ENCODE measurements at places on chromosomes 1 and 21.

DNA sequence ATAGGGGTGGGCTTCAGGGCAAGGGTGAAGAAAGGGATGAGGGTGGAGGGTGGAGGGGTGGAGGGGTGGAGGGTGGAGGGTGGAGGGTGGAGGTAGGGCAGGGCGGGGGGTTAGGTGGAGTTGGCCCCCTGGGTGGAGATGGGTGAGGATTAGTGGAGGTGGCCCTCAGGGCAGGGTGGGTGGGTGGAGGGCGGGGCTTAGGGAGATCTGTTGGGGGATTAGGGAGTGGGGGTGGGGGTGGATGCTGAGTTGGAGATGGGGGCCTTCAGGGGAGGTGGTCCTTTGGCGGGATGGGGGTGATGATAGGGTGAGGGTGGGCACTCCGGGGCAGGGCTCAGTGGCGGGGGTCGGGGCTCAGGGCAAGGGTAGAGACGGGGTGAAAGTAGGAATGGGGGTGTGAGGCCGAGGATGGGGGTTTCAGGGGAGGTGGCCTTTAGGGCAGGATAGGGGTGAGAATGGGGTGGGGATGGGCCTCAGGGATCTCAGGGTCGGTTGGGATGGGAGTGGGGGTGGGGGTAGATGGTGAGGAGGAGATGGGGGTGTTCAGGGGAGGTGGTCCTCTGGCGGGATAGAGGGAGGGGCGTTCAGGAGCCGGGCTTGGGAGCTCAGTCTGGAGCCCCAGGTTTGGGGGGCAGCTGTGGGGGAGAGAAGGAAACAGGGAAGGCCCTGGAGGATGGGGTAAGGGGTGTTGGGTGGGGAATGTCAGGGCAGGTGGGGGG, 800 bp upstream of the DNMT3L start:
- no peak for DNase-seq

- no peak for DNase-seq
Observed at GRCh38 chr1:33434363-33434750, 3.5 kb upstream of the PHC2 start.

DNA sequence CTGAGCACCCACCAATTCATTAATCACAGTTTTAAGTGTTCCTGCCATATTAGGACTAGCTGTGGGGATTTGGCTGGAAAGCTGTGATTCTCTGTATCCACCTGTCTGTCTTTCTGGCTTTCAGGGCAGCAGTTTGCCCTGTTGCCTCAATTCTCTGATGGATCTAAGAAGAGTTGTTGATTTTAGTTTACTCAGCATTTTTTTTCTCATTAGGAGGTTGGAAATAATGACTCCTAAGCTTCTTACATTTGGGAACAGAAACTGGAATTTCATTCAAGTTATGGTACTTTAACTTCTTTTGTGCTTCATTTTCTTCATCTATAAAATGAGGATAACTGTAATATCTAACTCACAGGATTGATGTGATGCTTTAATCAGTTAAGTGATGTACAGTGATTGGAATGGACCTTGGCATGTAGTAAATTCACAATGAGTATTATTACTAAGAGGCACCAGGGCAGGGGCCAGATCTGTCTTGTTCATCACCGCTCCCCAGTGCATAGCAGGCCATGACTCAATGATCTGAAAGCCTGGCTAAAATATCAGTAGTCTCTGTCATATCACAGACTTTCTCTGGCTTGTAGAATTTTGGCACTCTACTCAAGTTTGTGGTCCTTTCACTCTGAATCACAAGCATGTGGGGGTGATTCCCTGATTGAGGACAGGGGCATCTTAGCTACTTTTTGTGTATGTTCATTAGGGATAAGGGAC, 51.4 kb upstream of the GREM2 start:
- no peak for DNase-seq

DNA sequence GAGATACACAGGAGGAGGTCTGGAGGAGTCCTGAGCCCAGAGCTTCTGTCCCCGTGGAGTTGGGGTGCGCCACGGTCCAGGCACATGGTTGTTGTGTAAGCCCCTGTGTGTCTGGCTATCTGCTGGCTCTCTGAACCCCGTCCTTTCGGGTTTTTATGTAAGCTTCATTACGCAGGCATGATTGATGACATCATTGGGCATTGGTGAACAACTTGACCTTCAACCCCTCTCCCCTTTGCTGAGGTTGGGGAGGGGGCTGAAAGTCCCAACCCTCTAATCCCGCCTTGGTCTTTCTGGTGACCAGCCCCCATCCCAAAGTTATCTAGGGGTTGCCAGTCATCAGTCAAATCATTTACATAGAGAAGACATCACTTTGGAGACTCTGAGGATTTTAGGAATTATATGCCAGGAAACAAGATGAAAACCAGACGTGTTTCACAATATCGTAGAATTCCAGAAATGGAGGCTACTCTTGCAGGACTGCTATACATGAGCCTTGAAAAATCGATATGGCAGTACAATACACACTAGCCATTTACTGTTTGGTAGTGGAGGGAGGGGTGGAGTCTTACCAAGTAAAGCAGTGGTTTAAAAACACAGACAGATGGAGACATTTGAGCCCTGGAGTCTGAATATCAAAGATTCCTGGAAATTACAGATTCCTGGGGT, 69.8 kb upstream of the SCAF4 start:
- no peak for DNase-seq

DNA sequence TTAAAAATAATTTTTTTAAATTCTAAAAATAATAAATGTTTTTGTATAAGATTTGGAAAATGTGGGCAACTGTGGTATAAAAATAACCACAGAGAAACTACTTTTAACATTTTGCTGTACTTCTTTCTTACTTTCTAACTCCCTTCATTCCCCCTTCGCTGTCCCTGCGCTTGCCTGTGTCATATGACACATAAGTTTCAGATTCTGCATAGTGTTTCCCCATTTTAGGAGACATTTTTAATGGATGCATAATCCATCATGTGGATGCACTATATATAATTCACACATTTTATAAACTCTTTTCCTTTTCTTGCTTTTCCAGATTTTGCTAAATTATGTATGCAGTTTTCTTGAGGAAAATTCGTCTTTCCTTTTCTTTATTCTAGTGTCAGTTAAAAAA, 16.3 kb downstream of the ATG4C start:
- no peak for DNase-seq

GRCh38 chr1:43503534-43503933, 27.1 kb upstream of the PTPRF start:
- DNase-seq: no peak

DNA sequence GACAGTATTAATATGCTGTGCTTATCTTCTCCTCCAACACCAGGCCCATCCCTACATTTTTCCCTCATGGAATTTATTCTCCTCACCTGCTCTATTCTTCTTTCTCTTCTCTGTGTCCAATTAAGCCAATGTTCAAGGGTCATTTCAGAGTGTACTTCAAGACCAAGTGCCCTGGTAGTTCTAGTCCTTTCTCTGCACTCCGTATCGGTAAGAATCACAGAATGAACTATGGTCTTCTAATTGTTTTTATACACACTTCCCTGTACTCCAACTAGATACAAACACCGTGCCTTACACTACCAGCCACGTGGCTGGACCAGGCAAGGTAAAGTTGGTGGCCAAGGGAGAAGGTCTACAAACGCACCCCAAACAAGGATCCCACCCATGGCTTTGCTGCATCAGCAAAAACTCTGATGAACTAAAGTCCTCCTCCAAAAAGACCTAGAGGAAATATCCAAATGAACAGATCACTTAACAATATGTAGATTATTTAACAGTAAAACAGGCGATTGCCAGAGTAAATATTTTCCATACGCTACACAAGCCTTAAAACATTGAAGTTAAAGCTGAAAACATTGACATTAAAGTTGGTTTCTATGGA, 40.1 kb upstream of the LPAR3 start:
- no peak for DNase-seq

GRCh38 chr1:17027403-17027802, 15.7 kb upstream of the ATP13A2 start:
- no peak for DNase-seq

DNA sequence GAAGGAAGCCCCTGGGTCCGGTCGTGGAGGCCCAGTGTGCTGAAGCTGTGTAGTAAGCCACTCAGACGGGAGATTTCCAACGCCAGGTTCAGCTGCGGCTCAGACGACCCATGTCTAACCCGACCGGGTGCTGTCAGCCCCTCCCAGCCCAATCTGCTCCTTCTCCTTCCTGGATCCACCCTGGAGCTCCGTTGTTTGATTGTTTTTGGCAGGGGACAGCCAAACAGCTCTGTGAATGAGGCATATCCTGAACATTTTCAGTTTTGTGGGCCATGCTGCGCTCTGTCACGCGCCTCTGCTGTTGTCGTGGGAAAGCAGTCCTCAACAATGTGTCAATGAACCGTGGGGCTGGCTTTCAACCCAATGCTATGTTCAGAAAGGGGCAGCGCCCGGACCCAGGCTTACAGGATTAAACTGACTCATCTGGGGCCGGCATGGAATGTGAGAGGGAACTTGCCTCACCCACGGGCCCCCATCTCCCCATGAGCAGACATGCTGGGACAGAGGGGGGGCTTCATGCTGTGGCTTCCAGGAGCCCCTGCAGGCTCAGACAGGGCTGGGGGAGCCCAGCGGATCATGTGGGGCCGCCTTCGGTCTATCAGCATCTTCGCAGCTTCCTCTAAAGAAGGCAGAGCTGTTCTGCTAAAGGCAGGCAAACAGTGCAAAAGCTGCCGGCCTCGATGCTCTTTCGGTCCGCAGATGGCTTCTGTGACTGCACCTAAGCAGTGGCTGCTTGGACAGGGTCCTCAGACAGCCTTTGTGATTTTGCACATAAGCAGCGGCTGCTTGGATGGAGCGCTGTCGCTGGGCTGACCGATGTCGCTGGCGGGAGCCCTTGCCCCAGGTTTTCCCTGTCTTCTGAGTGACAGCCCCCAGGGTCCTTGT, 101.7 kb downstream of the RIPK4 start:
- no peak for DNase-seq

DNA sequence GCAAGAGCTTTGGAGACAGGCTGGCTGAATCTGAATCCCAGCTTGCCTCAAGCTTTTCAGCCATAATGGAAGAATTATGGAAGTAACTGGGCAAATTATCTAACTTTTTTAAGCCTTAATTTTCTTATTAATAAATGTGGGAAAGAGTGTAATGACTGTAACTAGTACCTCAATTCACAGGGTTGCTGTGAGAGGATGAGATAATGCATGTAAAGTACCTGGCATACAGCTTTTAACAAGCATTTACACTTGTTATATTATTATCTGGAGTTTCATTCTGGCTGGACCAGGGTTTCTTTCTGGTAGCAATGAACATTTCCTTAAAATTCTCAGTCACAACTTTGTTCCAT, 15.9 kb upstream of the TNFSF4 start:
- DNase-seq: no peak

GRCh38 chr1:230758709-230759368, 11.7 kb downstream of the CAPN9 start:
- DNase-seq: no peak

DNA sequence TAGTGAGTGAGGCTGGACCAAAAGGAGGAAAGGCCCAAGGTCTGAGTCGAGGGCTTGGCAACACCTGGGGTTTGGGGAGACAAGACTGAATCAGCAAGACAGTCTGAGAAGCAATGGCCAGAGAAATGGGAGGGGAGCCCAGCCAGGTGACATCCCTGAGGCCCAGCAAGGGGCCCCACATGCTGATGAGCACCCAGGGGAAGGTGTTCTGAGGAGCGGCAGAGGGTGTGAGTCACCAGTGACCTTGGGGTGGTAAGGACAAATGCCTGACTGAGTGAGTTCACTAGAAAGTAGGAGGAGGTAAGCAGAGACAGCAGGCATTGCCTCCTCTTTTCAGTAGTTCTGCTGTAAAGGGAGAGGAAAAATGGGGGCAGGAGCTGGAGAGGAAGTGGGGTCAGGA, 192.4 kb upstream of the GALNT2 start:
- no peak for DNase-seq

GRCh38 chr1:94411237-94411636, 7.0 kb upstream of the ABCD3 start:
- DNase-seq: no peak

GRCh38 chr21:15686506-15686905, 43.3 kb upstream of the USP25 start:
- DNase-seq: no peak

DNA sequence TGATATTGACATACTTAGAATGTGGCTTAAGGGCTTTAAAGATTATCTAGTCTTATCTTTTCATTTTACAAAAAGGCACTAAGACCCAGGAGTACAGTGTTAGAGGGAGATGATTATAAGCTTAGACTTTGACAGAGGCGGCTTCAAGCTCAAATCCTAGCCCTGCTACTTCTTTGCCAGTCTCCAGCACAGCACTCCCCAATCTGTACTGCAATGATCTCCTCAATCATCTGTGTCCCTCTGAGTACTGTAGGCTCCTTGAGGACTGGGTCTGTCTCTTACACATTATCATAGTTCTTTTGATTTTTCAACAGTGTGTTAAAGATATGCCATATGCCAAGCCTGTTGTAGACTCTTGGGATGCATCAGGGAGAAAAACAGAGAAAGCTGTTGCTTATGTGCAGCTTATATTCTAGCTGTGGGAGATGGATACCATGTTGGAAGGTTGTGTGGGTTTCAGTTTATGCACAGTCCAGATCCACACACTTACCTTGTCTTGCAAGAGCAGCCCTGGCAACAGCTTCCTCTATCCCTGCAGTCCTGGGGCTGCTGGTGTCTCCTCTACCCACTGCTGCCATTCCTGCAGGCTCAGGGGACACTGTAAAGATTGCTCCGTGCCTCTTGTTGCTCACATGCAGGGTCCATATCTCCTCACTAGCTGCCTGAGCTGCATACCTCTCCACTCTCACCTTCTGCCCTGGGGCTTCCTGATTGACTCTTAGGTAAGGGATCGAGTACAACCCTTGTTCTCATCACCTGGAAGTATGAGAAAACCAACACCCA, 103.9 kb upstream of the TSPAN2 start:
- DNase-seq: no peak

DNA sequence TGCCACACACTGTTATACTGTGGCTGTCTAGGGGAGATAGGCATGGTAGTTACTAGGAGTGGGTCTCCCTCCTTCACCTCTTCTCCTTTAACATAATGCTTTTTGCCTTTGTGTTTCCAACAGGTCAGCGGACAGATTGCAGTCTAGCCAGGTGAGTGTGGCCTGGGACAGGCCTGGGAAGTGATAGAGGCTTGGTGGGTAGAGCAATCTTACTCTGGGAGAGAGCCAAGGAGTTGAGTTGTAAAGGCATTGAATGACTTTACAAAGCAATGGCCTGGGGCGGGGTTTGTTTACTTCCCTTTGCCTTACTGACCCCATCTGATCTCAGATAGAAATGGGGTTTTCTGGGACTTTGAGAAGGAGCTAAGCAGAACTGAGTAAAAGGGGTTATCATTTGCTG, 51.0 kb upstream of the IKBKE start:
- no peak for DNase-seq

GRCh38 chr1:167013108-167013929, 24.2 kb downstream of the MAEL start:
- DNase-seq: no peak

DNA sequence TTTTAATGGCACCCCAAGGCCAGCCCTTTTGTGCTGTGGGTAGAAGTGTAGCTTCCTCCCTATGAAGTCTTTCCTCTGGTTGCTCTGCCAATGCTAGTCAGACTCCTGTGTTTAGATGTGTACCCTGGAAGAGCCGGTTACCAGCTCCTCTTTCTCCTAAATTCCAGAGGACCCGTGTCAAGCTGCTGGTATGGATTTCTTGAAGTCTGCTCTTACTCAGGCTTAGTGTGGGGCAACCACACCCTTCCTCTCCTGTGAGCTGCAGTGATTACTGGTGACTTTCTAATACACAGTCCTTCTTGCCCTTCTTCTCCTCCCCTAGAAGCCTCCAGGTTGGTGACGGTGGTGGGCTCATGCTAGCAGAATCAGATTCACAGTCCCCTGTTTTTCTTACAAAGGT, 74.1 kb upstream of the AKT3 start:
- DNase-seq: no peak

All from uterus (tissue), 4 donors.